ENCODE measurements at places on chromosomes 2 and 18. TPM values are rescaled to one million over a fixed set of nuclear protein-coding genes. Genes with fewer than 3 reads are reported as not detected.

DNA sequence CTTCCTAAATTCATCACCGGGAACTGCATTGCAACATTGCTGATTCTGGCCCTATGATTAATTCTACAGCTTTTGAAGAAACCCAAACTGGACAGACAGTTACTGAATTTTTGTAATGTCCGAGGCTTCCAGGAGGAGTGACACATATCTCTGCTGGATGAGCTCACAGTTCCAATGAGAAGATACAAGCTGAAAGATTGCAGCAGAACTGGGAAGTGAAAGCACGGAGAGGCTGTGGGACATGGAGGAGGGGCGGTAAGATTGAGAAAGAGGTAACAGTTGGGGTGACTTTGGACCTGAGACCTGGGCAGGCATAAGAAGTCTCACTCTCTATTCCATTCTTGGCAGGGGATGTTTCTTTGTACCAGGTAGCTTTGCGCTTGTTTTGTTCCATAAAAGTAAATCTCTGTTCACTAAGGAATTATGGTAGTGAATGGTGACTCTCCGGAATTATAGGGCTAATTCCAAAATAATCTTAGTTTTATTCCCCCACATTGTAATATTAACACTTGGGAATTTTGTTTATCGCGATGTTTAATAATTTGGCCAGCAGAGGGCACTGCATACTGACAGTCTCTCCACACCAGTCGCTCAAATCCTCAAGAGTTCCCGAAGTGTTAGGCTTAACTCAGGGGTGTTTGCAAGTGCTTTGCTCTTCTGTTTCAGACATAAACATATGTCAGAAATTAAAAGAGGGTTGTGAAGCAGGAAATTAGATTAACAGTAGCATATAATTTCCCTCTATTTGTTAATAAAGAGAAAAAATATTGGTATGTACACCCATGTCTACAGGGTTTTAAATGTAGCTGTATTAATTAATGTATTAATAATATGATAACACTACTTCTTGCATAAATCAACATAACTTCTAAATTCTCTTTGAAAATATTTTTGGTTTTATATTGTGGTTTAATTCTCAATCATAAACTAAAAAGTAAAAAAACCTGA, 201.4 kb downstream of the SOCS6 start:
- DNase-seq, result no peak

DNA sequence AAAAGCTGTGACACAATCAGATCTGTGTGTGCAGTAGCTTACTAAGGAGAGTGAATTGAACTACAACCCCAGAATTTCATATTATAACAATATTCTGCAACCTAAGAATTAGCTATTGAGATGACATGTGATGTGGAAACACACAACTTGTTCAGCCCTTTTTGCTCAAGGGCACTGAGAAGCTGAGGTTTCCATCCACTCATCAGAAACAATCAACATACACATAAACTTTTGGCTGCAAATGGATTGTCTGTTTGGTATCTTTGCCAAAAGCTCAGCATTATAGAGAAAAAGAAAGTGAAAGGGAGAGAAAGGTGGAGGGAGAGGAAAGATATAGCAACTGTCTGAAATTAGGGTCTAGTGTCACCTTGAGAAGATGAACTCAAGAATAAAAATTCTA, 117.2 kb upstream of the KLF7 start:
- no peak for DNase-seq

DNA sequence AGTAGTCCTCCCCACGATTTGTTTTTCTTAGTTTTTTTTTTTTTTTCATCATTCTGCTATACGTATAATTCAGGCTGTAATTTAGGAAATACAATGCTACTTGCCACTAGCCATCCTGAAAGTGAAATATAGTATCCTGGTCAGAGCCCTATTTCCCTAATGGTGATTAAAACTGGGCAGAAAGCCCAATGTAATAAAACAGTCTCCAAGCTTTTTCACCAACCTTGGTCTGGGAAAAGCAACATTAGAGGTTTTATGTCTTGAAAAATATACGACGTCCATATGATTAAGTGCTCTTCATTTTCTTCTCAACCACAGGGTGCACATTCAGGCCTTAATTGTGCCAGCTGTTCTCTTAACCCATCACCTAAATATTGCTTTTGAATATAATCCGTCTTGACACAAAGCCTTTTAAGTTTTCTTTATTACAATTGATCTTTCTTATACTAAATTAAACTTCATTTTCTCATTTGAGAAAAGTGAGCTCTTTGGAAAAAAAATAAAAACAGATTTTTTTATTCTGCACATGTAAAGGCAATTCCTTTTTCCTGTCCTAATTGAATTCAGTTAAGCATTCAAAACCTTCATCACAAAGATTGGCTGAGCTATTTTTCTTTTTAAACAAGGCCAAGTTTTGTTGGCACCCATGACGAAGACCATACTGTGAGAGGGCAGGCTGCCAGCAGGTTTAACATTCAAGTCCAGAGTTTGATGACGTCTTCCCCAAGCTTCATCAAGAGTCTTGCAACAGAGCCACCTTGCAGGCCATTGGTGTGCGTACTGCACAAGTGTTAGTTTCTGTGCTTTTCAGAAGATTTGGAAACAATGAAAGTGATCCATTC, 52.7 kb downstream of the MAP2 start:
- no peak for DNase-seq

DNA sequence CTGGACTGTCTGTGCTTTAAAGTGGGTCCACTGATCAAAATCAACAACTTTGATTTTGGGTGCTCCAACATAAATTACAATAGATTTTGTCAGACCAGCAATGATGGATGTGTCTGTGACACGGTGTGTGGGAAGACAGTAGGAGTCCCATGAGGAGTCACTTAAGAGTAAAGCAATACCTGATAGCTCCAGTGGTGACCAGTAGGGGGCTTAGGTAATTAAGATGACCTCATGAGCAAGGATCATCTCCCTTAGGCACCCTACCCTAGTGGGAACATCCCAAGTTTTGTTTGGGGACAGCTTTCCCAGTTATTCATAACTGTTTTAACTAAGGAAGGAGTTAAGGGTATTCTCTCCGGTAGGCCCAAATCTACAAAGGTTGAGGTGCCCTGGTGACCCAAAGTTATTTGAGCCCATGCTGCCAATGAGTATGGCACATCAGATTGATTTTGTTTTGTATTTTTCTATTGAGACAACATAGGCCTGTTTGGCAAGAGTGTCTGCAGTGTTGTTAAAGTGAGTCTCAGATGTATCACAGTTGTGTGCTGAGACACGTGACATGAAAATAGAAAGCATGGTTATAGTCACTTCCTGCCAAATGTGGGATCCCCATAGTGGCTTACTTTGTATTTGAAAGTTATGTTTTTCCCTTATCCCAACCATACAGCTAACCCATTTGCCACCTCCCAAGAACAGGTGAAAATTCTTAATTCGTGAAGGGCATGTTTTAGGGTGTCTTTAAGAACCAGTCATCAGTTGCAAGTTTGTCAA, 1337.6 kb upstream of the SLC39A10 start:
- DNase-seq, result no peak

GRCh38 chr2:46814160-46814961, 101.2 kb downstream of the MCFD2 start:
- DNase-seq, result peak; percentile 89

- DNase-seq, result no peak
These were observed 1.1 kb upstream of the SATB2 start for GRCh38 chr2:199458806-199459285.

DNA sequence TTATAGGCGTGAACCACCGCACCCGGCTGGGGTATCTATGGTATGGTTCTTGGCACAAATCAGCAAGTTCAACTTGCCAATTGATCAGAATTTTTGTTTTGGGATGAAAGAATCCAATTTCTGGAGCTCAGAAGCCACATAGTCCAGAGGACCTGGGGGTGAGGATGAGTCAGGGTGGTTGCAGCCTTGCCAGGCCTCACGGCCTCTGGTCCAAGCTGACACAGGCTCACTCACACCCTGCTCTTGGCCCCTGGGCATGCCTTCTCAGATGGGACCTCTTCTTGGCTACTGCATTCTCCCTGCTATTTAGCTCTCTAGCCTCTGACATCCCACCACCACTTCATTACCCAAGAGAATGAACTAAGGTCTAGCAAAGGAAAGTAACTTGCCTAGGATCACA, 16.3 kb downstream of the CAPG start:
- DNase-seq, result no peak

- DNase-seq, result no peak
These were observed 40.6 kb upstream of the TMEM247 start for GRCh38 chr2:46438794-46439193.

DNA sequence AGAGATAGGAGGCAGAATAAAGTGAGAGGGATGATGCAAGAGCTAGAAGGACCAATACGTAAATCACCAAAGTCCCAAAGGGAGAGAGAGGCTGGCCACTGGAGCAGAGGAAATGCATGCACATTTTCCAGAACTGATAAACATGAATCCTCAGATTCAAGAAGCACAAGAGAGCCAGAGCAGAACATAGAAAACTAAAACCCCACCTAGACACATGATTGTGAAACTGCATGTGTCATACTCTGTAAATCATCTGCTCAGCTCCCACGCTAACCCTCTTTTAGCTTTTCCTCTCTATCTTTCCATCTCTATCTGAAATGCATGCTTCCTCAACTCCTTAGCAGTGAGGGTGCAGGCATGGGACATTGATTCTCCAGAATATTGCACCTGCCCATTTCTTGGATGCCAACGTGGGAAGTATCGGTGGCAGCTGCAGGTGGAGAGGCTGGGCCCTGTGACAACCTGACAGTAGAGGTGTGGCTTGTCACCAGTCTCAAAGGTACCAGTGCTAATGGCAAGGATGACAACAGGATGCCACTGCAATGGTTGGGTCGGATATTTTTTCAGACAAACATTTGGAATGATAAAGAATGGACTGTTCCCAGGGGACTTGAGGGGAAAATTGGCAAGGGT, 89.3 kb upstream of the OTOS start:
- peak; percentile 13 for DNase-seq

- no peak for DNase-seq
These were observed 312.7 kb downstream of the TCF4 start for GRCh38 chr18:55275039-55275901.

DNA sequence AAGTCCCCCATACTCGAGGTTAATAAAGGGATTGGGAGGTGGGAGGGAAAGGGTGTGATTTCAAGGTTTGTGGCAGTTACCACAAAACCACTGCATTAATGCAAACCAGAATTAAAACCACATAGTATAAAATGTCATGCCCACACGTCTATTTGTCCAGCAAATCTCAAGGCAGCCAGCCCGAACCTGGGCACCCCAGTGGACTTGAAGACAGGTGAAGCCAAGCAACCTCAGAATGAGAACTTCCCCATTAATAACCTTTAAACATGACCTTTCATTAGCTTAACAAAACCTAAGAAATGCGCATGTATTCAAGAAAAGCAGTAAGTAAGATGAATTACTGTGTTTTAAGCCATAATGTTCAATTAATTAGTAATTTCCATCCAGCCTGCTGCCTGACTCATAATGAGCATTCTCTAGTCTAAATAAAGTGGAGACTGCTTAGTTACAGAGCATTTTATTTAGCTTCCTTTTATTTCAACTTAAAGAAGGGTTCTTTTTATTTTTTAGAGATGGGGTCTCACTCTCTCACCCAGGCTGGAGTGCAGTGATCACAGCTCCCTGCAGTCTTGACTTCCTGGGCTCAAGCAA, 229.6 kb downstream of the FAM210A start:
- no peak for DNase-seq

DNA sequence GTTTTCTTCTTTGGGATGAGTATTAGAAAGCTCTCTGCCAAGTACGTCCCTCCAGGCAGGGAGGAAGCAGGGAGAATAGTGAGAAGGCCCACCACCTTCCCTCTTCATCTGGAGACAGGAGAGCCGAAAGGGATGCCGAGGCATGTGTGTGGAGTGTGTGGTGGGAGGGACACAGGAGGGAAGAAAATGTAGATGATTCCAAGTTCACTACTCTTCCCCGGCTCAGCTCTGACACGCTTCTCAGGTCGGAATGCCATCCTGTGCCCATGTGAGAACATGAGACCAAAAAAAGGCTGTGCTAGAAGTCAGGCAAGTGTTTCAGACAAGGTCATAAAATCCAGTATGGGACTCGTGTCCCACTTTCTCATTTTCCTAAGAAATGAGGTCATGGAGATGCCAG, 47.4 kb downstream of the GYPC start:
- peak; percentile 12 for DNase-seq

- DNase-seq, result no peak
These were observed 201.2 kb upstream of the PARD3B start for GRCh38 chr2:204344119-204344518.

- peak; percentile 63 for DNase-seq
These were observed 75.0 kb upstream of the RBM44 start for GRCh38 chr2:237723602-237724001.

DNA sequence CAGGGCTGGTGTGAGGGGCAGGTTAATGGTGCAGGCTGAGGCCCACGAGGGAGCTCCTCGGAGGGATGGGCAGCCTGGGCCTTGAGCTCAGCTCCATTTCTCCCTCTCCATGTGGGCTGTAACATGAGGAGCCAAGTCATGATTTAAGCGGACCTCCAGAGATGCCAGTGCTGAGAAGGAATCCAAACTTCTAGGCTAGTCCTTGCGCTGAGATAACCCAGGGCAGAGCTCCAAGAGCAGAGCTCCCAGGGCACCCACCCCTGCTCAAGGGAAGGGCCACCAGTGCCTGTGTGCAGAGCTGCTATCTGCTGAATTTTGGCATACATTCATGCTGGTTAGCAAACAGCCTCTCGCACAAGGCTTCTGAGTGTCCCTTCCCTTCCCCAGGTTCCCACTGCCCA, 95.1 kb downstream of the MRO start:
- DNase-seq, result no peak

GRCh38 chr2:20650393-20650876, 463 bp downstream of the HS1BP3 start:
- no peak for DNase-seq

GRCh38 chr2:105880637-105881036, 135.9 kb downstream of the NCK2 start:
- no peak for DNase-seq

DNA sequence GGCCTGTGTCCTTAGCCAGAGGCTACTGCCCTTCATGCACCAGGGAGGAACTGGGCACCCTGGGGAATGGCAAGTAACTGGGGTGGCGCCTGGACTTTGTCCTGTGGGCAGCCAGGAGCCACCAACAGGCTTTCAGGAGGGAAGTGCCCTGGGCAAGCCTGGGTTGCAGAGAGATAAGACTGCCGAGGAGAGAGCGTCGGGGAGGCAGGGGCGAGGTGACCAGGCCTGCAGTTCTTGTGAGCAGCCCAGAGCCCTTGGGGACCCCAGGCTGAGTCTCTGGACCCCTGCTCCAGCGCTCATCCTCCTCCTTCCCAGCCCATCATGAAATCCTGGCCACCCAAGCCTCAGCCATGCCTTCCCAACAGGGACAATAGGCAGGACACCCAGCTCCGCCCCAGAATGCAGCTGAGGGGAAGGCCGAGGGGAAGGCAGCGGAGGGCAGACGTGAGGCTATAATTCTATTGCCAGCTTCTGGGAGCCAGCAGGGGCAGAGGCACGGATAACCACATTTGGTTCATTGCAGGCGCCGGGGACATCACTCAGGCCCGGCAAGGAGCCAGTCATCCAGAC, 25.1 kb downstream of the ADRA2B start:
- no peak for DNase-seq

RGPD4 gene
- total RNA-seq, result not detected

TBR1 gene
- total RNA-seq, result not detected

GPR39 gene
- total RNA-seq, result 0.64 TPM

RAB6C gene
- not detected for total RNA-seq

NPC1 gene
- total RNA-seq, result 21.6 TPM

GCC2 gene
- 7.6 TPM for total RNA-seq

SLC5A7 gene
- total RNA-seq, result not detected

GCA gene
- total RNA-seq, result 45.1 TPM
